ENCODE measurements at places on chromosomes 11 and 22.

DNA sequence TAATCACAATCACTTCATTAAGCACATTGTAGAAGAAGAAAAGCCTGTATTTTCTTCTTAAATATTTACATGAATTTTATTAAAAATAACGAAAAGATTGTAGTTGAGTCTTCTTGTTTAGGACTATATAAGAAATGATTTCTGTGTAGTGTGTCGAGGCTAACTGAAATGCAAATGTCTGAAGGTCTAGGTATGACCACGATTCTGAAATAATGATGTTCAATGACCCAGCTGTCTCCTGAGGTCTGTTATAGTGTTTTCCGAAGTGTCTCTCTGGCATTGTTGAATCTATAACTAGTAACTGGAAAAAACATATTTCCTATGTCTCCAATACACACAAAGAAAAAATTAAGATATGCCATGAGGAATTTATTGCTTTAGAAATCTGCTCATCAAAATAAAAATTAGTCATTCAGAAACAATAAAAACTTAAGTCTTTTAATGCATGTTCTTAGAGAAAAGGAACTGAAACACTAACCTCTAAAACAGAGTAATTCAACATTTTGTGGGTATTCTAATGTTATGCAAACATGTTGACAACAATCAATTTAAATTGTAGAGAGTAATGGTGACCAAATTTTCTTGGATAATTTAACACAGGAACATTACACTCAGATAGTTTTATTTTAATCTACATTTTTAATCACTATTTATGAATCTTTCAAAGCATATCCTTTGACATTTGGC is 55.0 kb downstream of the CASP12 start:
- DNase-seq = no peak

- no peak for DNase-seq
These were observed at the start of gene MS4A14 for GRCh38 chr11:60396382-60396781. MS4A14 (plus strand) TSS chr11:60396459; CDS start chr11:60396579, 120 bp downstream.

DNA sequence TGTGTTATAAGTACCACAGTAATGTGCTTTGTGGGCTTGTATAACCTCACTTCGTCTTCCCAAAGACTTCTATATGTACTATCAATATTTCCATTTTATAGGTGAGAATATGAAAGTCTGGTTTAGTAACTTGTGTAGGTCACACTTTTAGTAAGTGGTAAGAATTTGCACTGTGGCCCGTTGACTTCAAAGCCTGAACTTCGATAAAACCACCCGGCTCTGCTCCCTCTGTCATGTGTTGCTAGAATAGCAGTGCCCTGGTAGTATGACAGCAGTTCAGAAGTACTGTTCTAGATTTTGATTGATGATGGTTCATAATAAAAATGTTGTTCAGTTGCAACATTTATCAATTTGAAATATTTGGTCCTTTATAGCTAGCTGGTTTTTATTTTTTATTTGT is 110.2 kb upstream of the SORL1-AS1 start:
- no peak for DNase-seq

GRCh38 chr22:29212743-29213142 is 7.0 kb downstream of the EMID1 start:
- no peak for DNase-seq

DNA sequence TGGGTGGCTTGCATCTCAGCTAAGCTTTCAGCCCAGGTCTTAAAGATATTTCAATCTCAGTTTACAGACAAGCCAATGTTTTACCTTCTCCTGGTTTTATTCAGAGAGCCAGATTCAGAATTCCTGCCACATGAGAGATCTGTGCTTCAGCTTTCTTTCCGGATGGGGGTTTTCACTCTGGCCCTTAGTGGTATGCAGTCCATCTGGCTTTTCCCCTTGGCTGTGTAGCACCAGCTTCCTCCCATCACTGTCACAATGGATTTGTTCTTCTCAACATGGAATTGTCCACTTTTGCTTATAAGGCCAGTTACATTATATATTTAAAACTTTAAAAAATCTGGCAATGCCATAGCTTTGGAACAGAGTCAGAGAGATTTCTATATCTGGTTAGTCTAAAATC is 303.9 kb downstream of the ETS1 start:
- no peak for DNase-seq

DNA sequence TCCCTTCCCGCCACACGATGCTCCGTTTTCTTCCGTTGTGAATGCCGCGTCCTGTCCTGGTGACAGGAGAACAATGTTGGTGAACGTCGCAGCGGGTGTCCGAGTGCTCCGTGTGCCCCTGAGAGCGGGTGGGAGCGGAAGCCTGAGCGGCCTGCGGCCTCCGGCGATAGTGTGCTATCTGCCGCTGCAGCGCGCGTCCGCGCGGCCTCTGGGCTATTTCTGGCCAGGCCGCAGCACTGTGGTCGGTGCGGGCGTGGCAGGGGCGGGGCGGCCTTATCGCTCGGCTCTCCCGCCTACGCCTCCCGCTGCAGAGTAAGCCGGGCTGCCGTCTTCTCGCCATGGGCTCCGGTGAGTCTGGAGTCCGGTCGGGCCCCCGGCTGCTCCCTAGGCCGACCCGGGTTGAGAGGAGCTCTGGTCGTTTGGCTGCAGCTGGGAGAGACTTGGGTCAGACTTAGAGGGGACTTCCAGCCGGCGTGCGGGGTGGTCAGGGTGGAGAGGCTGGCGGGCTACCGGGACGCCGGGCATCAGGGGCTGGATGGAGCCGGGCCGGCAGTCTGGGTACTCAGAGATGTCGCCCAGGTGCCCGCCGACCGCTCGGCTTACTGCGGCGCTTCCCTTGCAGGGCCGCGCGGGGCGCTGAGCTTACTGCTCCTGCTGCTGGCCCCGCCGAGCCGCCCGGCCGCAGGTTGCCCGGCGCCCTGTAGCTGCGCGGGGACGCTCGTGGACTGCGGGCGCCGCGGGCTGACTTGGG is at the start of gene GP1BB:
Gene GP1BB, plus strand, starts transcription at position 308 of the 751 bp plus-strand sequence. Its CDS starts 31 bp downstream, at position 339.
- DNase-seq = no peak

DNA sequence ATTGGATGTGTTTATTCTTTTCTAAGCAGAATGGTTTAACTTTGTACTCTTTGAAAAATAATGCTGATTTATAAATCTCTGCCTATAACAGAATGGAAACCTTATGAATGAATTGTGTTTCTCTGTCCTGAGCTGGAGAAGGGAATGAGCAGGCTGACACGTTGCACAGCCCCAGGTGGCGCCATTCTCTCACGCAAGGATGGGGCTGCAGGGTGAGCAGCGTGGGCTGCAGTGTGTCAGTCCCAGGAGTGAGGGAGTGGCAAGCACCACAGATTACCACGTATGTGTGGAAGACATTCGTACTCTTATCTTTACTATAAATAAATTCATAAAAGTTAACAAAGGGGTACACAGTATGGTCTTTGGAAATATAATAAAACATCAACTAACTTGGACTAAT is 33.4 kb downstream of the FDX1 start:
- DNase-seq = no peak

GRCh38 chr11:56624661-56625110 is 10.0 kb upstream of the OR5M1 start:
- DNase-seq = no peak

- DNase-seq = no peak
These were observed 283.5 kb downstream of the TTC28 start for GRCh38 chr22:28395920-28396753.

- DNase-seq = no peak
These were observed 36.5 kb downstream of the LRRC74B start for GRCh38 chr22:21082248-21082647.

All from natural killer cell treated with Interleukin-12 subunit alpha and Interleukin-12 subunit beta and Interleukin-15 and Interleukin-18, amount 100 ng/mL, for 72 hours (primary cell).